ENCODE measurements at places on chromosomes 1 and 21. TPM values are rescaled to one million over a fixed set of nuclear protein-coding genes. Genes with fewer than 3 reads are reported as not detected.

The KLHDC8A gene
- total RNA-seq, result not detected

The MARK1 gene
- total RNA-seq, result 0.14 TPM

The DISP1 gene
- 3.1 TPM for total RNA-seq

The KRTAP10-12 gene
- not detected for total RNA-seq

The BMP8A gene
- total RNA-seq, result 0.28 TPM

The PYHIN1 gene
- not detected for total RNA-seq

The SELENBP1 gene
- 75.7 TPM for total RNA-seq

The KCNT2 gene
- total RNA-seq, result 3.4 TPM

The RNU1-3 gene
- total RNA-seq, result 3,030 TPM

The MTARC2 gene
- total RNA-seq, result 4.6 TPM

The TMCC2 gene
- total RNA-seq, result 1.3 TPM

The RAVER2 gene
- total RNA-seq, result 5.1 TPM

The MLLT11 gene
- 3.1 TPM for total RNA-seq

All from smooth muscle cell of bladder (primary cell).